ENCODE measurements at places on chromosomes 4 and X.

- DNase-seq = no peak
These were observed 111.7 kb downstream of the CHRNA9 start for GRCh38 chr4:40446839-40447238.

DNA sequence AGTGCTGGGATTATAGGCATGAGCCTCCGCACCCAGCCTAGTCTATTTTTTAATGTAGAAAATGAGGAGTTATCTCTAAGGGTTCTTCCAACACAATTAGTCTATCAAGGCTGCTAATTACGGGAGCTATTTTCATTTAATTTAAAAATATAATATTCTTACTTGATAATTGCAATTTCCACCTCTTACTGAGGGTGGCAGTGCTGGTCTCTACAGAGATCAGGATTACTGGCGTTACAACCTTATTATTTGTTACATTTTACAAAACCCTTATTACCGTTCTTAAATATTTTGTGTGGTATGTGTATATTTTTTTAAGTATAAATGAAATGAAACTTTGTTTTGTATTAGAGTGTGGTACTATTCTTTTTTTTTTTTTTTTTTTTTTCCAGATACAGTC, 17.6 kb upstream of the GK start:
- no peak for DNase-seq

DNA sequence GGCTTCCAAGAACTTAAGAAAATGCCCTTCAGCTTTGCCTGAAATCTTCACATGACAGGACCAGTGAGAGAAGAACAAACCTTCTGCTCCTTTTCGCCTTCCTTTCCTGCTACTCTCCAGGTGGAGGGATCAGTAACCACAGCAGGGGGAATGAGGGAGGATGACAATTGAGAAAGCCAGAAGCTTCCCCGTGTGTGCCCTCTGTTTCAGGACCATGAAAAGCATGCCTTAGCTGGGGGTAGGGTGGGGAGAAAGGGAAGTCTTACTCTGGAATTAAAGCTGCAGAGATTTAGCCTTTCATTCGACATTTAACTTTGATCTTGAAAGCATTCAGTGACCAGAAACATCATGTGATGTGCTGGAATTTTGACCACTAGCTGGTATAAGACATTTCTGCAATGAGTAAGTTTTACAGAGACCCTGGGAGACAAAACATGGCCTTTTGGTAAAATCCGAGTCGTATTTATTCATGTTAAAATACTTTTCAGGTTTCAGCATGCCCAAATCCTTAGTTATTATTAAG, 10.6 kb upstream of the PUDP start:
- DNase-seq = no peak

- no peak for DNase-seq
These were observed 527.2 kb upstream of the PRKX start for GRCh38 chrX:4240541-4241194.

DNA sequence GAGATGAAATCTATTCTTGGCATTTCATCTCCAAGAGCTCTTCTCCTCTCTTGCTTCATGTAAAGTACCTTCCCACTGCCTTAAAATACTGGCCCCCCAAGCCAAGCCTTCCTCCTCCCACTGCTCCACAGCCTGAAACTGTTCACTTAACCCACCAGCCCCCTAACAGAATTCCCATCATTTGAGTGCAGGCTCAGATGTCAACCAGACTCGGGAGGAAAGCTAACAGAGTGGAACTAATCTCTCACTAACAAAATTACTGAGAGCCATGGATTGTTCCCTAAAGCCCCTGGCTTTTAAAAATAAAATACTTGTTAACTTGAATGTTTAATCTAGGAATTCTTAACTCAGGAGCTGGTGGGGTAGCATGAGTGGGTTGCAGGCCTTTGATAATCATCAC, 7.1 kb upstream of the DCUN1D4 start:
- DNase-seq = no peak

GRCh38 chrX:18931972-18932371, 51.9 kb downstream of the PHKA2 start:
- no peak for DNase-seq

DNA sequence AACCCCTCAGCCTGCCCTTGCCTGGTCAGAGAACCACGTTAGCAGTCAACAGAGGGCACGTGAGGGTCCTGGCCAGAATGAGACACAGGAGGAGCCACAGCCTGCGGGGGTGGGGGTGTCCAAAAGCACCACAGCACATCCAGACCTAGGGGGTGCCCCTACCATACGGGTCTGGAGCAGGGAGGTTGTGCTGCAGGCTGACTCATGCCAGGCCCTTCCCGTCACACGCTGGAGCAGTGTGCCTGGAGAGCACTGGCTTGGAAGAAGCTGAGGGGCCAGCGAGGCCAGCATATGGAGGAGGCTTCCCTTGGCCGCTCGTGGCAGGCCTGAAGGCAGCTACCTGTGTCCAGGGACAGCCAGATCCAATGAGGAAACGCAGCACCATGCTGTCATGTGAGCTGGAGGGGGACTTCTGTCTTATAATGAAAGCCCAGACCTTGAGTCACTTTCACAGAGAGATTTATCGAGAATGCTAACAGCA, 1.5 kb upstream of the IRAK1 start:
- DNase-seq = no peak

DNA sequence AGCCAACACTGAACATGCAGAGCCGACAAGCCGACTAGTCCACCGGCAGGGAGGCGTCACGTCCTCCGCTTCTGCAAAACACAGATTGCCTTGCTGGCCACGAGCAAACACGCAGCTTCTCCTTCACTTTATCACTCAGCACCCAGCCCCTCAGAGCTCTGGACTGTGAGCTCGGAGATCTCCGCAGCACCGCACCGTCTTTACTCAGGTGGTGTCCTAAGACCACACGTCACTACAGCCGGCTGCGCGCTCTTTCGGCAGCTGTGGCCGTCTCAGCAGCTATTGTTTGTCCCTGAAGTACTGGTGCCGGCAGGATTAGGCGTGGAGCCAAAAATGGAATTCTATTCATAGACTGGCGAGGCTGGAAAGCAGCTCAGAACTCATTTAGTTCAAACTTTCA, 72.0 kb downstream of the FAT1 start:
- DNase-seq = no peak

DNA sequence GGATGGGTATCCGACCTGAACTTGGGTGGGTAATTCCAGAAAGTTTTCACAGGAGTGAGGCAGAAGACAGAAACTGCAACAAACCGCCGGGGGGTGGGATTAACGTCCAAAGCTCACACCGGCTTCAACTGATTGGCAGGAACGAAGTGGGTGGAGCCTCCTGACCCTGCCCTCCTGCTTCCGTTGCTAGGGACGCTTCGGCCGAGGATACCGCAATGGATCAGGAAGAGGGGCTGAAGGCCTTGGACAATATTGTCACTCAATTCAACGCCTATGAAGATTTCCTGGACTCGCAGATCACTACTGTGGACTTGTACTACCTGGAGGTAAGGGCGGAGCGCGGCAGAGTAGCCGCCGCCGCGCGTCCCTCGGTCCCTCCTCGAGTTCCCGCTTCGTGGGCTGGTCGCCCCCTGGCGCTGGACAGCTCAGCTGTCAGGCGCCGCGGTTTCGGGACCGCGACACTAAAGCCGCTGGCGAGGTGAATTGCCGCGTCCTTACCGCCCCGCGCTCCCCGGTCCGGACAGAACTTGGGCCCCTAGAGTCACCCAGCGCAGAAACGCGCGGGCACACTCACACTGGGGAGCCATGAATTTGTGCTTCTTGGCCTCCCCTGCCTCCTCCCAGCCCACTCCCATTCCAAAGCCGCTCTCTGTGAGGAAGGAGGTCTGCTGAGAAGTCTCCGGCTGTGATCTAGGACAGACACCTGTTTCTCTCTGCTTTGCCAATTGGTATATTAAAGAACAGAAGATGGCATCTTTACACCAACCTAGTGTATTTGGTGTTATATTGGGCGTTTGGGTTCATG, at the start of gene CFAP299:
Gene CFAP299, plus strand, starts transcription at position 177 of the 805 bp plus-strand sequence.
- peak; percentile 34 for DNase-seq

GRCh38 chr4:113694008-113694407, 67.5 kb downstream of the CAMK2D start:
- DNase-seq = no peak

DNA sequence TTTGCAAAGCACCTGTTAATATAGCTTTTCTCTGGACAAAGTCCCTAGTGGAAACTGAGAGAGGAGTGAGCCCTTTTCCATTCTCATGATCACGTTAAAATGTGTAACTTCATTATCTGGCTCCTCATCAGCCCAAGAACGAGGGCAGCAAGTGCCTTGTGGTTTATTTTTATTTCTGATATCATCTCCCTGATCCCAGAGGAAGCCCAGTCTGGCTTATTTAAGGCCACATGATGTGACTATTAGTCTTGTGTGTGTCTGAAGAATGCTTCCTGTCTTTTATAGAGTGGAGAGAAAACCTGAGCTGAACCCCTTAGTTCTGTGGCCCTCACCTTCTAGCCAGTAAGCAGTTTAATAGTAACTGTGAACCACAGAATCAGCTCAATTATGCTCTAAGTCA, 67.2 kb downstream of the LHFPL1 start:
- no peak for DNase-seq

- no peak for DNase-seq
These were observed 312.9 kb downstream of the NAF1 start for GRCh38 chr4:162853788-162854187.

DNA sequence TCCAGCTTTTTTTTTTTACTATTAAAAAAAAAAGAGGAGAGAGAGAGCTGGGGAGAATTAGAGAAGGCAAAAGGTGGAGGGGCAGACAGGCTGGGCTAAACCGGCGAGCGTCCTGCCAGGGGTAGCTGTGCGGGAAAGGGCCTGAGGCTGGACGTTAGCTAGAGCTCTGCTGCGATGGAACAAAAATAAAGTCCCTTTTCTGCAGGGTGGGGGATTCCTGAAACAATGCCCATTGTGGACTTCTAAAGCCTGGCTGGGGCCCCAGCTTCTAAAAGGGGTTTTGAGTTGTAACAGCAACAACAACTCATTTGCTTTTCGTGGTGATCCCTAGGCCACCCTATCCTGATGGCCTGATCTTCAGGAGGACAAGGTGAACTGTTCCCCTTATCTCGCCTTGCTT, 311.7 kb downstream of the FBXW7 start:
- no peak for DNase-seq

GRCh38 chrX:153689654-153690465, 2.1 kb downstream of the SLC6A8 start:
- DNase-seq = no peak

DNA sequence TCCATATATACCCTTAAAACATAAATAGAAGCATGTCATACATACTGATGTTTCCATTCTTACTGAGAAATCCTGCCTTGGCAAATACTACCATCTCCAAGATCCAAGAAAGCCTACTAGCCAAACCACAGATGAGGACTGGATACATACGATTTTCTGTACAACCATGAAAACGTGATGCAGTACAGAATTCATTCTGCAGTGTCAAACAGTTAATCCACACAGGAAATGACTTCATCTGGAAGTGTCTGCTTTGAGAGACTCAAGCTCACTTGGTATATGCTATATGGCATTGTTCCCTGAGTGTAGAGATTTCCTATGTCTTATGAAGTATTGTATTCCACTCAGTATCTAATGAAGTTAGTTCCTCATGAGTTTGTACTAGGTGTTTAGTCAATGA, 94.3 kb downstream of the CT47B1 start:
- no peak for DNase-seq

DNA sequence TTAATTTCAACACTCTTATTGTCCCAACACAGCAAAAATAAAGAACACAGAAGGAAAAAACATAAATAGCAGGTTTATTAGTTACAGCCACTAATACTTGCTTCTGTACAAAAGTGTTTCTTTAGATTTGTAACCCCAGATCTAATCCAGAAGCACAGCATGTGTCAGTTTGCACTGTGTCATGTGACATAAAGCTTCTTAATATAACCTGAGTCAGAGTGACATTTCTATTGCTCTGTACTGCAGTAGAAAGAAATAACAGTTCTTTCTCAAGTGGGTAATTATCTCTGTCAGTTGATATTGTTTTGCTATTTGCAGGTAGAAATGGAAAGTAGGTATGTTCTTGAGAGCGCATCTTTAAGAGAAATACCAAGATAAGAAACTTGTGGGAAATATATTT, 422.5 kb downstream of the ZIC3 start:
- no peak for DNase-seq

GRCh38 chrX:50180073-50180940, 20.5 kb downstream of the AKAP4 start:
- no peak for DNase-seq

- no peak for DNase-seq
These were observed 44.4 kb downstream of the PCGF3 start for GRCh38 chr4:749698-750666.

DNA sequence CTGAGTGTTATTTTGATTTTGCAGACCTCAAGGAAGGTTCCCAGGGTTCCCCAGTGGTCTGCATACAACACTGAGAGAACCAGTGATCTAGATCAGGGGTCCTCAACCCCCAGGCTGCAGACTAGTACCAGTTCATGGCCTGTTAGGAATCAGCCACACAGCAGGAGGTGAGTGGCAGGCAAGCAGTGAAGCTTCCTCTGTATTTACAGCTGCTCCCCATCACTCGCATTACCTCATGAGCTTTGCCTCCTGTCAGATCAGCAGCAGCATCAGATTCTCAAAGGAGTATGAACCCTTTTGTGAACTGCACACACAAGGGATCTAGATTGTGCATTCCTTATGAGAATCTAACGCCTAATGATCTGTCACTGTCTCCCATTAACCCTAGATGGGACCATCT, 28.5 kb downstream of the EDNRA start:
- no peak for DNase-seq

DNA sequence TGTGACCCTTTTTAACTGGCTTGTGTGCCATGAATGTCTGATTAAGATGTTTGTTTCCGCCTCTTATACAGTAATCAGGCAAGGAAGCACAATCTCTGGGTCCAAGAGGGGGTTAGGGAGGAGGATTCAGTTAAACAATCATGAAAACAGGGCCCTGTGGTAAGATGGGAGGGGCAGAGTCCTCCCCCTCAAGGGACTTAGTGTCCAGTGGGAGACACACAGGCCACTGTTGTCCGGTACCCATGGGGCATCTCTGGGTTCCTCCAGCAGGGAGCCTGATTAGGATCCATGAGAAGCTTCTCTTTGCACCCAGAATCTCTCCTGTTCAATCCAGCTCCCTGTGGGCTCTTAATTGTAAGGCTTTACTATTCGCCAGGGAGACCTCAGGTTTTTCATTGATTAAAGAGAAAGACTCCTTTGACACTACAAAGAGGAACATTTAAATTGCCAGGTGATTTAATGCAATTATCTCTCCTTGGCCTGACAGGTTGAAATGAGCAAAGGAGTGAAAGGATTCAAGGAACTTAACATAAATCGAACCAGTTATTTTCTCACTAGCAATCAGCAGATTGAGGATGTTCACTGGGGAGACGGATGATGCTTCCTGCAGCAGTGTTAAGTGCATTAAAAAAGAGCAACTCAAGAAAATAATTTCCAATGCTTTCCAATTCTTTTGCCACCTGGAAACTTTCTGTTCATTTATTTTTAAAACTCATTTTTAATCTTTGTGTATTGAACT, 225.4 kb downstream of the PTTG2 start:
- DNase-seq = no peak

DNA sequence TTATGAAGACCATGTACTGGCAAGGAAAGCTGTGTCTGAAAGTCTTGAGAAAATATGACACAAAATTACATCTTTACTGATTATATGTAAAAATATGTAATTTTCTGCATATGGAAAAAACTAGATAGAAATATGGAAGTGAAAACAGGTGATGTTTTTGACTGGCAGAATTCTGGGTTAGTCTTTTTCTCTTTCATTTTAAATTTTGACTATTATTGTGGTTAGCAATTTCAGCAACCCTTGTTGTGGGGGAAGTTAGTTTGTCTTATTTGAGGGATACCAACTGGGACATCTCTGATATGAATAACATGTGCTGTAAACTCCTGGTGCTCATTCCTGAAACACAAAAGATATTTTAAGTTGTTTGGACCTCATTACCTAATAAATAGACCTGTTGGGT, 49.9 kb upstream of the CPEB2 start:
- no peak for DNase-seq

GRCh38 chrX:34598362-34598761, 58.7 kb downstream of the TMEM47 start:
- no peak for DNase-seq
